ENCODE measurements at places on chromosomes 2 and 18.

DNA sequence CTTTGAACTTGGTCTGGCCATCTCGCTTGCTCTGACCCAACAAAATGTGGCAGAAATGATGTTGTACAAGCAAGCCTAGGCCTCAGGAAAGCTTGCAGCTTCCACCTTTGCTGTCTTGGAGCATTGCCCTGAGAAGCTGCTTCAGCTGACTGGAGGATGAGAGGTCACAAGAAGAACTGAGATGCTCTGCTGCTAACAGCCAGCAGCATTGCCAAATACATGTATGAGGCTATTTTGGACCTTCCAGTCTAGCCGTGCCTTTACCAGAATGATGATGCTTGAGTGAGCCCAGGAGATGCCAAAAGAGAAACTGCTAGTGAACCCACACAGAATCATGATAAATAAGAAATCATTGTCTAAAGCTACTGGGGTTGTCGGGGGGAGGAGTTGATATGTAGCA lies 13.2 kb upstream of the ITGAV start:
- no peak for DNase-seq

DNA sequence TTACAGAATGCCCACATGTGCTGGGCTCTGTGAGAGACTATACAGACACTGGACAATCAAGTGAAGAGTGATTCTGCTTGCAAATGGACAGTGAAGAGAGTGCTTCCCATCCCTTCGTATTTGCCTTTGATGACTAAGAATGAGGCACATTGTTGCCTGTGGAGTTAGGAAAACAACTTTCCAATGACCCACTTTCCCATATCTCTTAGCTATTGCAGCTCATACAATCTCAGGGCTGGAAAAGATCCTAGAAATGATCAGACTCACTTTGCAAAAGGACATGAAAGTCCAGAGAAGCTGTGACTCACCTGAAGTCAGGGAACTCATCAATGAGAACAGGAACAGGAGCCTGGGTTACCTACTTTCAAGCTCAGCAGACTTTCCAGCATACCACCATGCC lies 440.5 kb upstream of the TCF4 start:
- no peak for DNase-seq

DNA sequence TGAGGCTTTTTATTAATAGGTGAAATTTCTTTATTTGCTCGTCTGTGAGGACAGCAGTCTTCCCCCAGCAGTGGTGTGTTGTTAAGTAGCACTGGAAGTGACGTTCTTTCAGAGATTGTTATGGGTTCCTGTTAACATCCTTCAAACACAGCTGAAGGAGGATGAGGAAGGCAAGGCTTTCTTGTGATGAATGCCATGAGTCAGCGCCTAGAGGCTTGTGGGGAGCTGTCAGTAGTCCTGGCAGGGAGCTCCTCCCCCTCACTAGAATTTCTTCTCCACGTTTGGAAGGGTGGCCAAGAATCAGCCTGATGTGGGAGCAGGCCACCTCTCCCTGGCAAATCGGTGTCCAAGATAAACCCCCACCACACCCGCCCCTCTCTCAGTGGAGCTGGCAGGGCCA lies 113.2 kb downstream of the ARHGEF4 start:
- DNase-seq: no peak

GRCh38 chr2:62586981-62587380 lies 81.0 kb upstream of the TMEM17 start:
- DNase-seq: no peak

DNA sequence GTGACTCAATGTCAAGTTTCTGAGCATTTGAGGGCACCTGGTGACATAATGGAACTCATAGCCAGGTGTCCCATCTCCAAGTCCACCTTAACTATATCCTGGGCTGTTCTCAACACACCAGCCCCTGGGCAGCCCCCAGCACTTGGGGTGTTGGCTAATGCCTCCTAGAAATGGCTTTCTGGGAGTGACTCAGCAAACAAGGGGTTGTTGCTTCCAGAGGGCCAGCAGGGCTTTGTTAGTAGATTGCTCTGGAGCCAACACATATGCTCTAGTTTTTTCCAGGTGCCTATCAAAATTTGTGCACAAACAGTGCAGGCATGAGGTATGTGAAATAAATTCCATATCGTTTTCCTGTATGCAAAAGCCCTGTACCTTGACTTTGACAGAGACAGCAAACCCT lies 448.4 kb downstream of the SLC4A3 start:
- DNase-seq: no peak

- no peak for DNase-seq
Measured at GRCh38 chr2:131011486-131011885, 81.8 kb downstream of the FAM168B start.

GRCh38 chr2:74063486-74063885 lies 78.8 kb downstream of the TET3 start:
- DNase-seq: no peak

DNA sequence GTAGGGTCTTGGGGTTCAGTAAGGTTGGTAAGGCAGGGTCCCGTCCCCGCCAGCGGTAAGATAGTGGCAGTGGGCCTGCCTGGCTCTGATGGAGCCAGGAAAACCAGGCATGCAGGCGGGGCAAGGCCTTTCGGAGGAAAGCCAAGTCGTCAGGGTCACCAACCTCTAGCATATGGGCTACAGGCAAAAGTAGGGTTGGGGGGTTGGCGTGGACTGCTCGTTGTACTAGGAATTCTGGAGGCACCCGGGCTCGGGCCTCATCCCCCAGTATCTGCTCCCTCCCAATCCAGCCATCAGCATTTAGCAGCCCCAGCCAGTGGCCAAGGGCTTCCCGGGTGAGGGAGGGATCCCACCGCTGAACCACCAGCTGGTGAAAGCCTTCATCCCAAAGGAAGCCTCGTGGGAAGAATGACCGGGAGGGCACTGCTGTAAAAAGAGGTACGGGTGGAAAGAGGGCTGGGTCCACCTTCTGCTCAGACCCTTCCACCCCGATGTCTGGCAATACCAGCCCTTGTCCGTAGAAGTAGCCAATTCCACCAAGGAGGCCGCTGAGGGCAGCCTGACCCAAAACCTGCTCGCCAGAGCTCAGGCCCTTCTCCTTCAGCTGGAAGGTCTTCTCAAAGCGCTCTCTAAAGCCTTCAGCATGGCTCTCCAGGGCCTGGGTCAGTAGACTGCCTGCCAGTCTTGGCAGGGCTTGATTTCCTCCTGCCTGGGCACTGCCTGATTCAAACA lies 3.0 kb downstream of the MOGS start:
- no peak for DNase-seq

GRCh38 chr18:56580026-56580425 lies 58.4 kb downstream of the TXNL1 start:
- no peak for DNase-seq

- no peak for DNase-seq
Measured at GRCh38 chr18:71842666-71843065, 701.5 kb downstream of the CBLN2 start.

DNA sequence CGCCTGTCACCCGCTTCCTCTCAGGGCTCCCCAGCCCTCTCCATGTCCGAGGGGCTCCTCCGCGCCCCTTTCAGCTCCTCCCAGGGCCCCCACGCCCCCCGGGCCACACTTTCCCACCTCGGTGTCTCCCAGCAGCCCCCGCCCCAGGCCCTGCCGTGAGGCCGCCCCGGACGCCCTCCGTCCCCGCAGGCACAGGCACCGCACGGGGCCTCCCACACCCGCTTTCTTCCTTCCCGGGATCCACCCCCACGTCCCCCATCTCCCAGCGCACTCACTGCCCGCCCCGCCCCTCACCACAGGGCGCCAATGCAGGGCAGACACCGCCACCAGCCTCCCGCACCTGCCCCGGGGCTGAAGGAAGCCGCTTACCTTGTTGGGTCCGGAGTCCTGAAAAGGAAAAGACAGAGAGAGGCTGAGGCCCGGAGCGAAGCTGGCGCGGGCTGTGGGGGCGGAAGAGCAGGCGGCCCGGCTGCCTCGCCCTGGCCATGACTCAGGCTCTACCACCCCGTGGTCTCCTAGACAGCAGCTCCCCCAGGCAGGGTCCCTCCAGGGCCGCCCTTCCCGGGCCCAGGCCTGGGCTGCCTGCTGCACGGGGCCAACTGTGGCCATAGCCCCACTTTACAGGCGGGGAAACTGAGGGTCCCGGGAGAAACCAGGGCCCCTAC lies 37.7 kb downstream of the KIF1A start:
- DNase-seq: no peak

DNA sequence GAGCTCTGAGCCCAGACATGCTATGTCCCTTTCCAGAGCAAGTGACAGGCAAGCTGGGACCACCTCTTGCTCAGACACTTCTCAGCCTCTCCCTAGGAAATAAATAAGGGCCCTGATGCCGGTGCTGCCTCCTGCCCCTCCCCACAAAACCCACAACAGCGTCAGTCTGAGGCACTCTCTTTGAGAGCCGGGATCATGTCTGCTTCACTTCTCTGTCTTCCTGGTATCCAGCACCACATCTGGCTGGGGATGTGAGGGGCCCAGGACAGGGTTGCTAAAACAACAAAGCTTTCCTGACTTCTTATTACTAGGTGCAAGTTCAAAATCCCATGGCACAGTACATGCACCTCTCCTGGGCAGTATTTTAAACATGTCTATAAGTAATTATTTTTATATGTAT lies 103.9 kb upstream of the GLI2 start:
- no peak for DNase-seq

GRCh38 chr2:190802129-190802528 lies 78.5 kb upstream of the GLS start:
- DNase-seq: no peak

GRCh38 chr2:60094450-60094929 lies 459.0 kb downstream of the BCL11A start:
- DNase-seq: no peak

- no peak for DNase-seq
Measured at GRCh38 chr2:123961576-123961975, 63.5 kb upstream of the CNTNAP5 start.

Measured in effector memory CD4-positive, alpha-beta T cell (primary cell).